Heart left ventricle (tissue), 16 donors: ENCODE measurements at places on chromosomes 7 and 10. TPM values are rescaled to one million over a fixed set of nuclear protein-coding genes. Genes with fewer than 3 reads are reported as not detected.

- DNase-seq, result no peak
Measured at GRCh38 chr10:129730993-129731325, 233.1 kb downstream of the EBF3 start.

DNA sequence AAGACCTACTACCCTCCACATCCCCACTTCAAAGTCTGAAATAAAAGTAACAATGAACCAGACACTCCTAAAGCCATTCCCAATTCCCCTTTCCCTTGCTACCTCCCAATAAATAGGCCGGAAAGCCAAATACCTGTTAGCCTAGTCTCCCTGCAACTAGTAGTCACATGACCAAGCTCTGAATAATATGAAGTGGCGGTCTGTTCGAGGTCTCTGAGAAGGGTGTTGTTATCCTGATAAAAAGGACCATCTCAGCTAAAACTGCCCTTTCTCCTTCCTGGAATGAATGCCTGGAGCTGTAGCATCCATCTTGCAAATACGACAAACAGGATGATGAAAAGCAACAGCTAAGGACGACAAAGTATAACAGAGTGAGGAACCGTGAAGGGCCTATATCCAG is 6.0 kb downstream of the KIF5B start:
- DNase-seq, result no peak

DNA sequence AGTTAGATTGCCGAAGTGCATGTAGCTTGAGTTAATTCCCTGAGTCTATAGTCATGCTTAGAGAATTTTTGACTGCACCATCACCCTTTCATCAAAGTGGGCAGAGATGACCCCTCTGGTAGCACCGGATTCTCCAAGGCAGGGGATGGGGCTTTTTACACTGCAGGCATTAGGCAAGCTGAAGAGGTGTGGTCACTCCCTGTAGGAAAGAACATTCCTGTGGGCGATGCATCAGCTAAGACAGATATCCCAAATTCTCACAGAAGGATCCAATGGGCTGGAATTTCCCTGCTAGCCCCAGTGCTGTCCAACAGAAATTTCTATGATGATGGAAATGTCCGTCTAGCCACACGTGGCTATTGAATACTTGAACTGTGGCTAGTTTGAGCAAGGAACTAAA is 118.2 kb downstream of the ADAM12 start:
- no peak for DNase-seq

DNA sequence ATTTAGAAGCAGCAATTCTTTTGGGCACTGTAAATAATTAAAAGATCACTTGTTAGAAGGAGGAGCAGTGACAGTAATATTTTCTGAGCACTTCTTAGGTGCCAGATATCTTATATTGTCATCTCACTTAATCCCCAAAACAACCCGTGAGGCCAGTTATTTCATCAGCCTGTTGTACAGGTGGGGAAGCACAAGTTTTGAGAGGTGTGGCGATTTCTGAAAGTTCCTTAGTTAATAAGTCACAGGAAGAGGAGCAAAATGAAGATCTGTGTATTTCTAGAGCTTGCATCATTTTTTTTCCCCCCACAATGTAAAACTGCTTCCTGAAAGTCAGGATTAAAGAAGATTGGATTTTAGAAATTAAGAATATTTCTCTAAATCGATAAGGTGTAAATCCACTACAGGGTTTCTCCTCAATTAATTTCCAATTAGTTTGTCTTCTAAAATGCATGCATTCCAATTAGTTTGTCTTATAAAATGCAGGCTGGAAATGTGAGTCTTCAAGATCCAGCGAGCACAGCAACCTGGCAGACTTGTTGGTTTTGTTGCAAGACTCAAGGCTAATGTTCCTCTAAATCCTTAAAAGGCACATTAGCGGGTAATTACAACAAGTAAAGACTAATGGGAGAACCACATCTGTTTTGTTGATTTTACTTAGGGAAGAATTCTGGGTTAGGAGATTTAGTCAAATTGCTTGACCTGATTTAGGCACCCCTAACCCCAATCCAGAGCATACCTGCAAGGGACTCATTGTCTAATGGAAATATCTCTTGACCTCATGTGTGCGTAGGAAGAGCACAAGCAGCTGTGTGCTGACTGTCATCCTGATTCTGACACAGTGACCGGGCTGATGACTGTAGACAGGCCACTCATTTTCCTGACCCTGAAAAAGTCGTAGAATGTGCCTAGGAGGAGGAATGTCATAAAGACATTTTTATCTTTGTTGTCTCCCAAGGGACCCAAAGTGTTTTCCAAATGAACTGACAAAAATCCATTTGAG is 272.0 kb downstream of the BAMBI start:
- DNase-seq, result no peak

GRCh38 chr10:3692387-3692999 is 92.5 kb downstream of the KLF6 start:
- DNase-seq, result no peak

- DNase-seq, result no peak
Measured at GRCh38 chr10:108112218-108112617, 947.7 kb upstream of the SORCS1 start.

GRCh38 chr10:108052981-108053380 is 888.5 kb upstream of the SORCS1 start:
- no peak for DNase-seq

DNA sequence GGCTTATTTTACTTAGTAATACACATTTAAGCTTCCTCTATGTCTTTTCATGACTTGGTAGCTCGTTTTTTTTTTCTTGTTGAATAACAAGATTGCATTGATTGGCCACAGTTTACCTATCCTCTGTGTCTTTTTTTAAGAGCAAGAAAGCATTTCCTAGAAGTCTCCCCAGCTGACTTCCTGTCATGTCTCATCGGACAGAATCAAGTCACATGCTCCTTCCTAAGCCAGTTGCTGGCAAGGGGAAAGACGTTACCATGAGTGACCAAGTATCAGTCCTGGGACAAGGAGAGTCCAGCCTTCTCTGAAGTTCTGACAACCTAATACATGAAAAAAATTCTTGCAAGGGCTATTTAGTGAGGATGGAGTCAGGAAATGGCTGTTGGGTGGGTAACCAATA is 24.9 kb upstream of the SFRP5 start:
- DNase-seq, result no peak

- DNase-seq, result no peak
Measured at GRCh38 chr7:28708033-28708951, 249.8 kb downstream of the TRIL start.

- no peak for DNase-seq
Measured at GRCh38 chr10:100571084-100571856, 35.5 kb downstream of the HIF1AN start.

DNA sequence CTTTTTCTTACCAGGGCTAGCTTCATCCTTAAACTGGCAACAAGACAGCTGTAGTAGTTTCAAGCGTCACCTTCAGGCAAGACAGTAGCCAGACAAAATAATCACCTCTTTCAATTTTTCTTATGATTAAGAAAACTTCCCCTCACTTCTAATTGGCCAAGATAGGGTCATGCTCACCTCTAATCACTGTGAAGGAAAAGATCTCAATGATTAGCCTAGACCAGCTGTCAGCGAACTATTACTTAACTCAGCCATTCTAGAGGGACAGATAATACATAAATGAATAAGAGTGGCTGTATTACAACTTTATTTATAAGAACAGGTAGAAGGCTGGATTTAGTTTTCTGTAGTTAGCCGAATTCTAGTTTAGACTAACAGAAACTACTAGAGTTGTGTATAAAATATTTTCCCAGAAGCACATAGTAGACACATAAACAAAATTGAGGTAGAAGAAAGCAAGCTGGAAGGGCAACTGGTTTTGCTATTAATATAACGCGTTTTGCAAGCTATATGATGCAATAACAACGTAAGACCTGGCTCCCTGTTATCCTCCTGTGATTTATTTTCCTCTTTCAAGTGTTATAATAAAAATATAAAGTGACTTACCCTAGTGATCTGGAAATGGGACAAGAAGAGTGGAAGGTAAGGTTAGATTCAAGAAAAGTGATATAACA is 64.3 kb downstream of the ELAPOR2 start:
- no peak for DNase-seq

- no peak for DNase-seq
Measured at GRCh38 chr10:60757420-60757895, 20.8 kb upstream of the CDK1 start.

- DNase-seq, result no peak
Measured at GRCh38 chr10:3574451-3574850, 210.6 kb downstream of the KLF6 start.

GRCh38 chr10:107623292-107623691 is 458.8 kb upstream of the SORCS1 start:
- DNase-seq, result no peak

- no peak for DNase-seq
Measured at GRCh38 chr7:144036302-144036885, 12.4 kb upstream of the OR2A5 start.

PDK4 gene
- 116 TPM for polyA plus RNA-seq

PRLHR gene
- polyA plus RNA-seq, result not detected

GPAM gene
- 18.7 TPM for polyA plus RNA-seq

HOXA3 gene
- 0.07 TPM for polyA plus RNA-seq

TRIM50 gene
- 0.08 TPM for polyA plus RNA-seq

EZH2 gene
- 2.6 TPM for polyA plus RNA-seq
